Activated CD4-positive, alpha-beta T cell treated with anti-CD3 and anti-CD28 coated beads for 4 hours (primary cell): ENCODE measurements at places on chromosomes 7 and 10.

GRCh38 chr10:61673360-61673759, 10.6 kb downstream of the CABCOCO1 start:
- no peak for DNase-seq

DNA sequence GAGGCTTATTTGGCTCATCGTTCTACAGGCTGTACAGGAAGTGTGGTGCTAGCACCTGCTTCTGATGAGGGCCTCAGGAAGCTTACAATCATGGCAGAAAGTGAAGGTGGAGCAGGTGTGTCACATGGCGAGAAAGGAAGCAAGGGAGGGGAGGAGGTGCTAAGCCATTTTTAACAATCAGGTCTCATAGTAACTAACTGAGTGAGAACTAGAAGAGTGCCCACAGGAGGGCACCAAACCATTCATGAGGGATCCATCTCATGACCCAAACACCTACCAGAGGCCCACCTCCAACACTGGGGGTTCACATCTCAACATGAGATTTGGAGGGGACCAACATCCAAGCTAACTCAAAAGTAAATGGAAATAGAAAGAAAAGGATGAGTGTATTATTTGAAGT, 78.1 kb downstream of the CXCL12 start:
- no peak for DNase-seq

GRCh38 chr7:103637726-103638125, 191.7 kb upstream of the SLC26A5 start:
- DNase-seq: no peak

- no peak for DNase-seq
Observed at GRCh38 chr7:5694221-5694754, 87.2 kb downstream of the RNF216 start.

DNA sequence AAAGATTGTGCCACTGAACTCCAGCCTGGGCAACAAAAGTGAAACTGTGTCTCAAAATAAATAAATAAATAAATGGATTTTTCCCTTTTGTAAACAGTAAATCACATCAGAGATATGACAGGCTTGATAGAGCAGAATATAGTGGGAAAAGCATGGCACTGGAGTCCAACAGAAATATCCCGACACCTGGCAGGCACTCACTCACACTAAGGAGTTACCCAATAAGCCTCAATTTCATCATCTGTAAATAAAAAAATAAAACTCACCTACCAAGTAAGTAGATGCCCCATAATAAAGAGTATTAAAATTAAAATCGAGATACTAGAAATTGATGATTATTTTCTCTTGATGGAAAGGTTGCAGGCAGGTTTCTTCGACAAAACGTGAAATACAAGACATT, 1.7 kb downstream of the ATE1 start:
- no peak for DNase-seq

DNA sequence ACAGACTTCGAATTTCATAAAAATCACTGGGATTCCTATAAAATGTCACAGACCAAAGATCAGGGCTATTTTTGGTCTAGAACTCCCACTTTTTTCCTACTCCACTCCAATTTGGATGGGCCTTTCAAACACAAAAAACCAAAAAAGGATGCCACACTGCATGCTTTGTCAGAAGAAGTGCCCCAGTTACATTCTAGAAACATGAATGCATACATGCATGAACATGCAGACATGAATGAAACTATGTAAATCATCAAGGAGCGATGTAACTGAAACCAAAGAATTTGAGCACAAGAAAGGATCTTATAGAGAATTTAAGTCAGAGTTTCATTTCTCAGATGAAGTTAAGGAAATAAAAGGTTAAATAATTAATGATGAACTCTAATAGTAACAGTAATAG, 31.8 kb upstream of the FAM133B start:
- DNase-seq: no peak

GRCh38 chr7:24978843-24979469, 1.0 kb downstream of the OSBPL3 start:
- DNase-seq: no peak

GRCh38 chr7:39461263-39461820, 104.9 kb upstream of the YAE1 start:
- DNase-seq: no peak

DNA sequence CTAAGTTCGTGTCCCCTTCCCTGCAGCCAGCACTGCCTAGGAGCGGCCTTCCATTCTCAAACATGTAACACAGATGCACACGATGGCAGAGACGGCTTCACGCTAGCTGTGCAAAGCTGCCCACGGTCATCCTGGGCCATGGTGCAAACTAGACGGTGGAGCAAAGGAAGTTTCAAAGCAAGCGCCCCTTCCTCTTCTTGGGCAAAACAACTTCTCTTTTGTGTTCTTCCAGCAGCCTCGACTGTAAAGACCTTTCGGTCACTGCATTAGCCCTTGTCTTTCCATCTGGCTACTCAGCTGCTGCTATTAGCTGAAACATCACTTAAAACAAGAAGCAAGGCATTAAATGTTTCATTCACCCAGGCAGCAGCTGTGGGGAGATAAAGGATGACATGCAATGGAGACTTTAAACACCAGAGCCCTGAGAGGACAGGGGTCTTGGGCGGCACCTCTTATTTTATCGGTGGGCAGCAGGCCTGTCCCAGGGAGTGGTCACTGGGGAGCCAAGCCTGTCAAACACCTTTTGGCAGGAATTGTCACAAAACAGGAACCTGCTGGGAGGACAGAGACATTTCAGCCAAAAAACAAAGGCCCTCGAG, 214.8 kb downstream of the KLF6 start:
- no peak for DNase-seq

DNA sequence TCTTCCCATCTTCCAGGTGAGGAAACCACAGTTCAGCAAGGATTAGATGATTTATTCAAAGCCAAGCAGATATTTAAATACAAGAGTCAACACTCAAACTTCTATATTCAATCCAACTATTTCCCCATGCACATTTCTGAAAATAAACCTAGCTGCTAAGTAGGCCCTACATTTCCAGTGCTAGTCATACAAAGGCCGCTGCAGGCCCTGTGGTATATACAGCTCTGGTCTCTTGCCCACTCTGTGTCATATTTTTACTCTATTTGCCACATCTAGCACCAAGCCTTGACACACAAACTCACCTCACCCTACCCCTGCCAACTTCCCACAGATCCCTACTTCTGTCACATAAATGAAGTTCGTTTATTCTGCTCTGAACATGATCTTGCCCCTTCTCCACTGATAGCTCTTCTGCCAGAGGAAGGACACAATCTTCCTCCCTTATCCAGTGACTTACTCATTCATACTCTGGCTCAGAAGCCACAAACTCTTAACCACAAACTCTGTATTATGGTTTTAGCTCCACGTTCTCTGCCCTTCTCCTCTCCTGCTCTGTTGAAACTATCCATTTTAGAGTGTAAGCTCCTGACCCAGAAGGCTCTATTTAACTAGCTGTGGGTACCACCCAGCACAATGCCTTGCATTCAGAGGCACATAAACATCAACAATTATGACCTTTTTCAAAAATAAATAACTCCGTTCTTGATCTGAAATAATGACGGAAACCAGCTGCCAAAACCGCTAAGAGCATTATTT, 180.7 kb downstream of the CPEB3 start:
- no peak for DNase-seq

DNA sequence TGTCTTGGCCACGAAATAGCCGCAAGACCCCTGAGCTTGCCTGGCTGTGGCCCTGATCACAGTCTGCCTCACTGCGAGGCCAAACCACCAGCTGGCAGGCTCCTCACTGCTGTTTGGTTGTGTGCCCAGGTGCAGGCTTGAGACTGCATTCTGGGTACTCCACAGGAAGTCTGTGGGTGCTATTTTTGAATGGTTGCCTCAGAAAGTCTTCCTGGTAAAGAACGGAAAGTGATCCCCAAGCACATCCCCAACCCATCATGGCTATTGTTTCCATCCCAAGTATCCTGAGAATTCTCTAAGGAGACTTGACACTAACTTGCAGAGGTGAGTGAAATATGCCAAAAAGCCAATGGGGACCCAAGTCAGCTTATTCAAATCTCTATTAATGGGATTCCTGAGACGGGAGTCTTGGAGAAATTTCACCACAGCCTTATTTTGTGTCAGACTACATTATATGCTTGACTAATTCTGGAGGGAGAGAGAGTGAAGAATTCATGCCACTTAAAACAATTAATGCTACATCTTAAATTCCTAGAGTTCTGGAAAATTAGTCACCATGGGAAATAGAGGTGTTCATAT, 170.9 kb downstream of the RAMP3 start:
- DNase-seq: no peak

GRCh38 chr7:140923358-140924006, 1.2 kb downstream of the BRAF start:
- peak; percentile 5 for DNase-seq

DNA sequence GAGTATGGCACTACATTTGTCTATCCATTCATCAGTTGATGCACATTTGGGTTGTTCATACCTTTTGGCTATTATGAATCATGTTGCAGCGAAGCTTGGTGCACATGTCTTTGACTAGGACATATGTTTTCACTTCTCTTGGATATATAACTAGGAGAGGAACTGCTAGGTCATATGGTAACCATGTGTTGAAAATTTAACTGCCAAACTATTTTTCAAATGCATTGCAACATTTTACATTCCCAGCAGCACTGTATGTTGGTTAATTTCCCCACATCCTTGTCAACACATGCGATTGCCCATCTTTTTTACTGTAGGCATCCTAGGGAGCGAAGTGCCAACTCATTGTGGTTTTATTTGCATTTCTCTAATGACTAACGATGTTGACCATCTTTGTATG, 183.4 kb downstream of the PRKCQ start:
- DNase-seq: no peak

- DNase-seq: no peak
Observed at GRCh38 chr10:119859420-119860258, 13.0 kb downstream of the MCMBP start.

- peak; percentile 28 for DNase-seq
Observed at GRCh38 chr10:102504179-102504975, 605 bp downstream of the SUFU start.

DNA sequence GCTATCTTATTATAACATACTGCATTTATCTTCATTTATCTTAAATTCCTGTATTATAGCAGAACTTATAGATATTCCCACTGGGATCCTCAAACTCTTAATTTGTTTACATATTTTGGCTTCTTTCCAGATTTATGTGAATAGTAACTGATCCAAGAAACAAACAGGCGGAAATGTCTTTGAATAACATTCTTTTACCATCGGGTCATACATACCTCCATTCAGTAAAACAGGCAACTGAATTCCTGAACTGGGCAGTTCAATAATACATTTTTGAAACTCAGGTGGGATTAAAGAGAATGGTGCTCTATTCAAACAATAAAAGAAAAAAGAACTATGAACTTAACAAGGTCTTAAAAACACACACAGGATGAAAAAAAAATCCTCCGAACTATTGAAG, 337.4 kb downstream of the CRPPA start:
- DNase-seq: no peak

GRCh38 chr10:76067447-76067846, 636.0 kb downstream of the LRMDA start:
- DNase-seq: no peak
